ENCODE measurements at places on chromosomes 3 and 15. TPM values are rescaled to one million over a fixed set of nuclear protein-coding genes. Genes with fewer than 3 reads are reported as not detected.

GRCh38 chr3:49173116-49173791, 1.9 kb downstream of the KLHDC8B start:
- H3K4me1 ChIP-seq = peaks cover 20% of the 10 kb centered on the region
- DNase-seq = no peak
- no peak overlapping the region for H3K27ac ChIP-seq
- H3K36me3 ChIP-seq = no peaks in the 10 kb centered on the region
- peaks cover 2% of the 10 kb centered on the region for H3K27me3 ChIP-seq

The USP19 gene
- 77.8 TPM for total RNA-seq

The CCR5 gene
- 44.3 TPM for total RNA-seq

The TTLL3 gene
- total RNA-seq = 84.0 TPM

The CCK gene
- total RNA-seq = not detected

The VPS39 gene
- 88.8 TPM for total RNA-seq

DNA sequence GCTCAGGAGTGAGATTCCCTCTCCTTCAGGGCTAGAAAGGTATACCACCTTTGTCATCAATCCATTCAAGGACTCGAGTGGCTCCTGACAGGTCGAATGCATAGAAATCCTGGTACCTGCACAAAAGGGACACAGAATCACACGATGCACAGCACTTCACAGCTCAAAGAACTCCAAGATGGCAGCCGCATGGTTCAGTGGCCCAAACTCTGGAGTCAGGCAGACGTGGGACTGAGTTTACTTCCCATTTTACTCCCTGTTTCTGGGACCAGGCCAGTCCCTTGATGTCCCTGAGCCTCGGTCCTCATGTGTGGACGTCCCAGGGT, 536 bp downstream of the WDR73 start:
- no peak for DNase-seq
- H3K4me3 ChIP-seq = peak overlapping the region; percentile 100
- H3K27me3 ChIP-seq = no peaks in the 10 kb centered on the region
- H3K36me3 ChIP-seq = peaks cover 16% of the 10 kb centered on the region
- H3K27ac ChIP-seq = peak overlapping the region; percentile 94

GRCh38 chr3:72270072-72270681, 485.2 kb upstream of the PROK2 start:
- H3K36me3 ChIP-seq = no peaks in the 10 kb centered on the region
- H3K27ac ChIP-seq = no peak overlapping the region
- H3K27me3 ChIP-seq = peaks cover 2% of the 10 kb centered on the region
- no peak overlapping the region for H3K4me3 ChIP-seq

DNA sequence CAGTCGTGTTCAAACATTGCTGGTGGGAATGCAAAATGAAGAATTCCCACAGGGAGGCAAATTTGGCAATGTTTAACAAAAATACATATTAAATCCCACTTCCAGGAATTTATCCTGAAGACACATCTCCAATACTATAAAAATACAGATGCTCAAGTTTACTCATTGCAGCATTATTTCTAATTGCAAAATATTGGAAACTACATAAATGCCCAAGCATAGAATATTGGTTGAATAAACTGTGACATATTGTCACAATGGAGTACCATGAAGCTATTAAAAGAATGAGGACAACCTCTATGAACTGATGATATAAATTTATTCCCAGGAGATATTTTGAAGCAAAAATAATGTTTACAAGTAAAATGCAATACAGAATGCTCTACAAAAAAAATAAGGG, 49.7 kb upstream of the UBE2E2 start:
- no peak overlapping the region for H3K27ac ChIP-seq
- H3K36me3 ChIP-seq = no peaks in the 10 kb centered on the region
- no peak overlapping the region for H3K4me3 ChIP-seq
- no peaks in the 10 kb centered on the region for H3K4me1 ChIP-seq
- peaks cover 4% of the 10 kb centered on the region for H3K27me3 ChIP-seq

DNA sequence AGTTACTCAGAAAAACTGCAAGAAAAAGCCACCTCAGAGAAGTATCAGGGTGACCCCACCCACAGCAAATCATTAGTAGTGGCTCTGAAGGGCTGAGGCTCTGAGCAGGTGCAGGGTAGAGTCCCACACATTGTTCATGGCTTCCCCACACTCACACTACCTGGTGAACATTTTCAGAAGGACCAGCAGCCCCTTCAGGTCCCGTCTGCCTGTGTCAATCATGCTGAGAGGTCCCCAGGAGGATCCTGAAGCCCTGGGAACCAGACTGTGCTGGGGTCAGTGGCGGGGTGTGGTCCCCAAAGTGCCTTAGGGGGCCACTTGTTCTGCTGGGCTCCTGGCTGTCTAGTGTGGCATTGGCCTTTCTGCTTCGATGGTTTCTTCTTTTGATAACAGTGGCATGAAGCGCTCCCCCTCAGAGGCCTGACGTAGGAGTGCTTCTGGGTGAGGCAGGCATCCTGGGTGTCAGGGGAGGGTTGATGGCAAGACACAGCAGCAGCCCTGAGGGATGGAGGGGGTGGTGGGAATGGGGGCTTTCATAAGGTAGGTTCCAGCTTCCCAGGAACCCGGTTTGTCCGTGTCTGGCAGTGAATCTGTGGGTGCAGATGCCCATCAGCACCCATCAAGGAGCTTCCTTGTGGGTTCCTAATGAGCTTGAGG, 19.0 kb upstream of the FANCD2 start:
- H3K27me3 ChIP-seq = peaks cover 7% of the 10 kb centered on the region
- H3K4me1 ChIP-seq = peaks cover 22% of the 10 kb centered on the region
- peaks cover 8% of the 10 kb centered on the region for H3K36me3 ChIP-seq

DNA sequence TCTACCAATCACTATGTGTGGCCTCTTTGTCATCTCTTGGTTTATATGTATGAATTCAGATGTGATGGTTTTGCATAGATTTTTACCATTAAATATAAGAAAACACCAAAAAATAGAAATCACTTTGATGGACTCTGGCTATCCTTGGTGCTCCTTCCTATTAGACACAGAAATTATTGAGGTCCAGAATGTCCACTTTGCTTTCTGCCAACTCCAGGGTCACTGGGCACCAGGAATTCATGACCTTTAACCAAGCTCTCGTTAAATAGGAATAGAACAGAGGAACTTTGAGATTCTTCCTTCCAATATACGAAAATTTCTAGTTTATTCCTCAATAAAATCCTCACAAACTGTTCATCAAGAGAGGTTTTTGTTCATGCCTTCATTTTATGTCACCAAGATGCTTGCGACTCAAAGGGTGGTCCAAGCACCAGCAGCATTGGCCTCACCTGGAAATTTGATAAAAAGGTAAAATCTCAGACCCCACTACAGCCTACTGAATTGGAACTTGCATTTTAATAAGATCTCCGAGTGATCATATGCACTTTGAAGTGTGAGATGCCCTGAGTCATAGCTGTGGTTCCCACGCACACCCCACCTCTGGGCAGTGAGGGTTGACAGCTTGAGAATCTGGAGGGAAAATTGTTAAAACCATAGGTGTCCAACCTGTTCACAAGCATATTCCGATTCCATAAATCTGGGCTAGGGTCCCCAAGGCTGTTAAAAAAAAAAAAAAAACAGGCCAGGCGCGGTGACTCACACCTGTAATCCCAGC, 286.6 kb downstream of the IL5RA start:
- no peak overlapping the region for H3K27ac ChIP-seq
- H3K4me1 ChIP-seq = no peaks in the 10 kb centered on the region
- no peak for DNase-seq
- H3K36me3 ChIP-seq = no peaks in the 10 kb centered on the region
- no peak overlapping the region for H3K4me3 ChIP-seq
- no peaks in the 10 kb centered on the region for H3K27me3 ChIP-seq

The NLGN1 gene
- total RNA-seq = not detected

GRCh38 chr15:19973718-19974117, 567.9 kb downstream of the GOLGA6L6 start:
- DNase-seq = peak; percentile 33
- no peaks in the 10 kb centered on the region for H3K27me3 ChIP-seq
- no peaks in the 10 kb centered on the region for H3K36me3 ChIP-seq
- no peaks in the 10 kb centered on the region for H3K4me1 ChIP-seq
- no peak overlapping the region for H3K4me3 ChIP-seq
- H3K27ac ChIP-seq = no peak overlapping the region

- DNase-seq = no peak
- H3K27ac ChIP-seq = no peak overlapping the region
Measured at GRCh38 chr15:95912280-95912625, 418.2 kb upstream of the NR2F2 start.

The GOLGA8T gene
- 2.6 TPM for total RNA-seq

The STT3B gene
- 123 TPM for total RNA-seq

All from activated naive CD8-positive, alpha-beta T cell treated with anti-CD3 and anti-CD28 coated beads, Interleukin-2, amount 10 ng/mL, durations not matched to agents 7 days and 5 days (primary cell).